Myocyte (in vitro differentiated cells): ENCODE measurements at places on chromosomes 2 and 18. TPM values are rescaled to one million over a fixed set of nuclear protein-coding genes. Genes with fewer than 3 reads are reported as not detected.

DNA sequence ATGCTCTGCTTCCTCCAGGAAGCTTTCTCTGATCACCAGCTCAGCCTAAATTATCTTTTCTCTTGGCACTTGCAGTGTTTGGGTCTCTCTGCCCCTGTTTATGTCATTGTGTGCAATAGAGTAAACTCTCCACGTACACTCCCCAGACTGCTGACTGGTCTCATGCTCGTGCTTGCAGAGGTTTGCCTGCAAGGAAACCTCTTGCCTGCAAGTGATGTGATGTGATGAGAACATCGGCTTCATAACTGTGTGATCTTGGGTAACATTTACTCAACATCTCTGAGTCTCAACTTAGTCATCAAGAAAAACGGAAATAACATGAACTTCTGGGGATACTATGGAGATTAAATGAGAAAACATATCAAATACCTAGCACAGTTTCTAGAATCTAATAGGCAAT is 92.3 kb downstream of the BIN1 start:
- peak; percentile 28 for DNase-seq

Gene ACADL
- total RNA-seq: 0.10 and 0.13 TPM in 2 replicates

Gene KIF5C
- 0.03 and 0.16 TPM in 2 replicates for total RNA-seq

GRCh38 chr18:13279181-13280069 is 60.9 kb downstream of the LDLRAD4 start:
- no peak for DNase-seq

Gene DSC1
- not detected in 2 replicates for total RNA-seq

DNA sequence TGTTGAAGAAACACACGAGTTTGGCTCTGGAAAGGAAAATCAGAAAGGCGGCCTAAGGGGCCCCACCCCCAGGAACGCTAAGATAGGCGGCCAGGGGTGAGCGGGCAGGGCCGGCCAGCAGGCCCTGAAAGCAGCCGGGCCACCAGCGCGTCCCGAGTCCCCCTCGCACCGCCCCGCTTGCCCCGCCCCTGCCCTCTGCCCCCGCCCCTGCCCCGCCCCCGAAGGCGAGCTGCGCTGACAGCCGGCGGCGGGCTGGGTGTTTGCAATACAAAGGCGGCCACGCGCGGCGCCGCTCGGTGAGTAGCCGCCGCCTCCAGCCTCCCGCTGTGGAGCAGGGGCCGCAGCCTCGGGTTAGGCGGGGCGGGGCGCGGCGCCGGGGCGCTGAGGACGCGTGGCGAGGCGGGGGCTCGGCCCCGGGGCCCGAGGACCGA is at the start of gene LPIN1:
LPIN1 (plus strand) TSS at position 257 of the 431 bp plus-strand sequence. CDS start 18,910 bp downstream, outside the sequence.
- DNase-seq: peak; percentile 87

DNA sequence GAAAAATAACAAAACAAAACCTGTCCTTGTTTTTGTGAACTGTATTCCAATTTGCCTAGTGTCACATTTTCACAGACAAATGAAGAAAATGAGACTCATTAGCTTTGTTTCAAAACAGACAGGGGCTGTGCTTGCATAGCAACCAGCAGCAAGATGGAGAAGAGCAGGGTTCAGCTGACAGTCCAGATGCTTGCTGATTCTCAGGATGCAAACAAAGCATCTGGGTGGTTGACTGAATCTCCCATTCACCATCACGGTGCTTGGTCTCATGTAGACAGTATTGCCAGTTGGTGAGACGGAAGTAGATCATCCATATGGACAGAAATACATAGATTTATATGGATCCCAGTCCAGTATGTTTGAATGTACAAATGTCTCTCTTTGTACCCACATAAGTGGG is 326.8 kb downstream of the CCDC85A start:
- no peak for DNase-seq

DNA sequence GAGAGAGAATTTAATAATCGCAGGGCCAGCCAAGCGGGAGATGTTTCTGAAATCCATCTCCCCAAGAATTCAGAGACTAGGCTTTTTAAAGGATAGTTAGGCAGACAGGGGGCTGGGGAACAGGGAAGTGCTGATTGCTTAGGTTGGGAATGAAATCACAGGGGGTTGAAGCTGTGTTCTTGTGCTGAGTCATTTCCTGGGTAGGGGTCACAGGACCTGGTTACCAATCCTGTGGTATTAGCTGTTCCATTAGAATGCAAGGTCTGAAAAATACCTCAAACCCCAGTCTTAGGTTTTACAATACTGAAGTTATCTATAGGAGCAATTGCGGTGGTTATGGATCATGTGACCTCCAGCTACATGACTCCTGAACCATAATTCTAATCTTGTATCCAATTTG is 4.6 kb downstream of the SP140 start:
- no peak for DNase-seq

Gene STON1
- total RNA-seq: 3.2 and 7.8 TPM in 2 replicates

GRCh38 chr2:118577202-118577601 is 270.2 kb downstream of the EN1 start:
- no peak for DNase-seq

Gene TMEM150A
- total RNA-seq: 22.7 and 24.9 TPM in 2 replicates

DNA sequence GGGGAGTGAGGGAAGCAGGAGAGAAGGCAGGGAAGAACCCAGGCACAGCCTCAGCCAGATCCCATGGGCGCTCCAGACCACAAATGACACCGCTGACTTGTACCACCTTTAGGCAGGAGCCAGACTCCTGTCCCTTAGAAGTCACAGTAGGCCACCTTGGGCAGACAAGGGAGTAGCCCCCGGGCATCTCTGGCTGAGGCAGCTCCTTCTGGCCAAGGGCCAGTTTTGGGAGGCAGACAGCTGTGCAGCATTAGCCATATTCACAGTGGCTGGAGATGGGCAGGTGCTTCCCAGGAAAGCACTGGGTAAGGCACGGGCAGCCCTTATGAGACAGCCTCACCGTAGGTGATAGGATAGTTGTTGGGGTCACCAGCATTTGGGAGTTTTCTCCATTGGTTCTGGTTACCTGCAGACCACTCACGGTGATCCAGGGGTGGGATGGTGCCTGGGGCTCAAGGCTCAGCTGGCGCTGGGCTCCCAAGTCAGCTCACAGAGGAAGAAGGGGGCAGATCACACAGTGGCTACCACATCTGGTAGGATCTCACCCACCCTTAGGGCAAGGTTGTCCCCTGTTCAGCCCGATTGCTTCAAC is 2.1 kb downstream of the ASTL start:
- peak; percentile 28 for DNase-seq

Gene PFN4
- 1.1 and 2.1 TPM in 2 replicates for total RNA-seq

- no peak for DNase-seq
Measured at GRCh38 chr2:200258081-200258480, 48.4 kb upstream of the SPATS2L start.

Gene PPP1R1C
- total RNA-seq: 0.51 TPM in 1 of 2 replicates, not detected in the other

GRCh38 chr2:12701786-12702167 is 15.0 kb upstream of the TRIB2 start:
- DNase-seq: no peak

DNA sequence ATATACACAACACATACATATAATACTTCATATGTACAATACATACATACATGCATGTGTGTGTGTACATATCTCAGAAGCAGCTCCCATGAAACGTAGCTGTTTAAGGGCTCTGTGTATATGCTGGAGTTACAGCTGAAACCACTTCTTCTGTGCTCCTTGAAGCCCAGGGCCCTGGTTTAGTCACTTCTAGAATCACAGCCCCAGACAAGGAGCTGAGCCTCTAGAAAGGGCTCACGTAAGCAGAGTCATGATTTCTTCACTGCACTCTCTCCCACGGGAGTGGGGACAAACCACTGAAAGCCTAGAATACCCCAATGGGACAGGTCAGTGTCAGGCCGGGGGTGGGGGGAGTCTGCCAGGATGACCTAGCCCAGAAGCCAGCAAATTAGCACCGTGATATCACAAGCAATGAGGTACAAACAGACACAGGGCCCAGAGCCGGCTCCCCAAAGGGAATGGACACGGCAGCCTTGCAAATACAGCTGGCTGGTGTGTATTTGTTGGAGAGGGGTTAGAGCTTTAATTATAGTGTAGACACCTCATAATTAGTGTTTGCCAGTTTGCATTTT is 90.3 kb downstream of the C1QL2 start:
- DNase-seq: no peak

- DNase-seq: peak; percentile 42
Measured at GRCh38 chr2:70607121-70607561, 53.5 kb upstream of the TGFA start.

DNA sequence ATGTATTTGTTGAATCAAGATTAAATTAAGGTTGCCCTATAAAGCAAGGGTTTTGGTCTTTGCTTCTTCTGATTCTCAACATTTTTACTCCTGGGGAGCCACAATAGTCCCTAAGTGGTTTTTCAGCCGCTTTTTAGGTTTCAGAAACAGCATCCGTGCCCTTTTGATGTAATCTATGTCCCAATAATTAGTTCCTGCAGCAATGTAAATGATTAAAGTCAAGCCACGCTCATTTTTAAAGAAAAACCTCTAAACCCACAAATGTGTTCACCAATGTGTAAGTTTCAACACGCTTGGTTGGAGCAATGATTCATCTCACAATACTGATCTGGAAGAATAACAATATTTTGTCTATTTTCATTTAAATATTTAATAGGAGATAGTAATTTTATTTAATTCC is 5.6 kb downstream of the ARL4C start:
- no peak for DNase-seq

Gene SFXN5
- total RNA-seq: 8.0 and 9.5 TPM in 2 replicates

- DNase-seq: no peak
Measured at GRCh38 chr18:76461692-76462325, 33.2 kb downstream of the ZNF516 start.

GRCh38 chr18:65352186-65352585 is 398.6 kb upstream of the CDH7 start:
- no peak for DNase-seq

GRCh38 chr18:36895606-36896005 is 66.7 kb downstream of the KIAA1328 start:
- no peak for DNase-seq

DNA sequence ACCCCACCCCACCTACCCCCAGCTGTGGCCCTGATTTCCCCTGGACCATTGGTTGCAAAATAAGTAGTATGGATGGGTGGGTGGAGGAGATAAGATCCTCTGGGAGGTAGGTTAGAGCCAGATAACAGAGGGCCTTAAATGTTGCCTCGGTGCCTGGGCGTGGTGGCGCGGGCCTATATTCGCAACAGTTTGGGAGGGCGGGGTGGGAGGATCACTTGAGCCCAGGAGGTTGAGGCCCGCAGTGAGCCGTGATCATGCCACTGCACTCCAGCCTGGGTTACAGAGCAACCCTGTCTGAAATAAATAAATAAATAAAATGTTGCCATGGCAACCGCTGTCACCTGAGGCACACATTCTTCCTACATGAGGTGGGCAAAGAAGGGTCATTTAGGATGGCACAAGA is 103.3 kb upstream of the GATA6 start:
- no peak for DNase-seq

Gene PRSS56
- 2.5 and 6.5 TPM in 2 replicates for total RNA-seq

GRCh38 chr2:3211256-3212060 is 166.2 kb downstream of the EIPR1 start:
- DNase-seq: no peak

DNA sequence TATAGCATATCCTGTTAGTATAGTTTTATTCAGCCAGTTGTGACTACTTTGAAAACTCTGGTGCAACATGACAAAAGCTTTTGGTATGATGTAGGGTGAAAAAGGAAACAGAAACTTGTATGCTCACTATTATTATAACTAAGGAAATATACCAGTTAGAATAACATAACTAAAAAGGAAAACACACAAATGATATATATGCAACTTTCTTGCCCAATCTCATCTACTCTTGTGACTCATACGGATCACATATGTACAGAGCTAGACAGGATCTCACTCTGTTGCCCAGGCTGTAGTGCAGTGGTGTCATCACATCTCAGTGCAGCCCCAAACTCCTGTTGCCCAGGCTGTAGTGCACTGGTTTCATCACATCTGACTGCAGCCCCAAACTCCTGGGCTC is 12.4 kb upstream of the TLK1 start:
- no peak for DNase-seq

Gene MDH1B
- total RNA-seq: 0.32 and 1.1 TPM in 2 replicates

DNA sequence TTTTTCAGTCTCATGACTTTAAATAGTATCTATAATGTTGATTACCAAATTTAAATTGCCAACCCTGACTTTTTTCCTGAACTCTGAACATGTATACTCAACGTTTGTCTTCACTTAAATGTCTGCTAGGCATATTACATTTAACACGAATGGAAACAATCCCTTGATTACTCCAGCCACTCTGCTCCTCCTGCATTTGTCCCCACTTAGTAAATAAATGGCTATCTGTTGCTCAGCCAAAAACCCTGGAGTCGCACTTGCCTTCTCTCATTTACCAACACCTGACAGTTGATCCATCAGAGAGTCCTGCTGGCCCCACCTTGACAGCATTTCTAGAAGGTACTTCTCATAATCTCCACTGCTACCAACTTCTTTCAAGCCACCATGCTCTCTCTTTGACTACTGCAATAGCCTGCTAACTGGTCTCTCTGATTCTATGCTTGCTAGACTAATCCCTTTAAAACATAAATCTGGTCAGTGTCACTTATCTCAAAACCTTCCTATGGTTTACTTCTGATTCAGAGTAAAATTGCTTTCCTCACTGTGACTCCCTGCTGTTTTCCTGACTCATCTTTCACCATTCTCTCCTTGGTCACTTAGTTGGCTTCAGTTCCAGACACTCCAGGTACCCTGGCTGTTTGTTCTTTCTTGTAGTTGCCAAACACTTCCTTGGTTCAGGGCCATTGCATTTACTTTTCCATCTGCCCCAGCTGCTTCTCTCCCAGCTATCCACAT is 31.9 kb downstream of the SPAG16 start:
- DNase-seq: peak; percentile 18

DNA sequence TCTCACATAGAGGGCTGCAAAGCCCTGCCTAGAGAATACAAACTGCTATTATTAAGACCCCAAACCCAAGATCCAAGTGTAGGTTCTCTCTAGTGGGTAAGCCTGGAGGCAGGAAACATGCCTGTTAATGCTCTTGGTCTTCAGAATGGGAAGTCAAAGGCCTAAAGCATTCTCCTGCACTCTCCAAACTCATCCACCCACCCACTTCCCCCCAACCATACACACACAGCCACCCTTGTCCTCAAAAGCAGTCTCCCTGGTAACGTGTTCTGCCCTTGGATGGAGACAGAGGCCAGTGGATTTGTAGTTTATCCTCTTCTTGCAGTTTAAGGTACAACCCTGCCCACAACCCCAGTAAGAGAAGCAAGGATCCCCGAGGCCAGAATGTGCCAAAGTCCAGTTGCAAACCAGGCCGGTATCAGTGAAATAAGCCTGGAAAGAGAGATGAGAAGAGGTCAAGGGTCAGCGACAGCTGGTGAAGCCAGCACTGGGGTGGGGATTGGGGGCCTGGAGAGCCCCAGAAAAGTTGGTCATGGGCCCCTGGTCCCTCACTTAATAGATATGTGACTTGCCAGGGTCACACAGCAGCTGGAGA is 23.0 kb downstream of the TMEM247 start:
- DNase-seq: no peak

- no peak for DNase-seq
Measured at GRCh38 chr18:63142594-63143225, 176.9 kb downstream of the BCL2 start.
